AG09309 (cell line): ENCODE measurements at places on chromosomes 1 and 21.
A peak's percentile ranks its signal among the peaks of the same experiment; 100 is the strongest.

DNA sequence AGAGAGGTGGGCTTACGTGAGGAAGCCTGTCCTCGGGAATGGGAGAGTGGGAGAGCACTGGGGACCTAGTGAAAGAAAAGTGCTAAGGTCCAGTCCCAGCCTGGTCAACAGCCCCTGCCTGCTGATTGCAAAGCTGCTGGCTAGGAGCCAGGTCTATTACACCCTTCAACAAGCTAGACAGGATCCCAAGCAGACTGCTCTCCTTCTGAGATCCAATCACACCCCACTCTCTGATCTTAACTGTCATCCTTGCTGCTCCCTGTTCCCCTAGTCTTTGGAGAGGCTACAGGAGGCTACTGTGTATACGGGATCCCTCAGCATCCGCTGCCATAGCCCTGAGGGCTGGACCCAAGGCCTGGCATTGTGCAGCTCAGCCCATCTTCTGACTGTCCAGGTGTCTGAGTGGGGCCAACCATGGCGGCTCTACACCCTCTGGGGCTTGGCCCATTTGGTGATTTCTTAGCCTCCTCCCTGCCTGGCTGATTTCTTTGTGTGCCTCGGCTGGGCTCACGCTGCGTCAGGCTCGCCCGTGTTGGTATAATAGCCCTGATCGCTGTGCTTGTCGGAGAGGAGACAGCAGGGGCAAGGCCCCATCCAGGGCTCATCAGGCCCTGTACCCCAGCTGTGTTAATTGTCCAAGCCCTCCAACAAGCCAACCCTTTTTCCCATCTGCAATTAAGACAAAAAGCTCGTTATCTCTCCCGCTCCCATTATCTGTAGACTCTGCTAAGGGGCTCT lies 43.9 kb downstream of the NAV1 start:
- no peak for DNase-seq

- DNase-seq = peak; percentile 32
Observed at GRCh38 chr1:151314137-151314875, 12.9 kb downstream of the PI4KB start.

DNA sequence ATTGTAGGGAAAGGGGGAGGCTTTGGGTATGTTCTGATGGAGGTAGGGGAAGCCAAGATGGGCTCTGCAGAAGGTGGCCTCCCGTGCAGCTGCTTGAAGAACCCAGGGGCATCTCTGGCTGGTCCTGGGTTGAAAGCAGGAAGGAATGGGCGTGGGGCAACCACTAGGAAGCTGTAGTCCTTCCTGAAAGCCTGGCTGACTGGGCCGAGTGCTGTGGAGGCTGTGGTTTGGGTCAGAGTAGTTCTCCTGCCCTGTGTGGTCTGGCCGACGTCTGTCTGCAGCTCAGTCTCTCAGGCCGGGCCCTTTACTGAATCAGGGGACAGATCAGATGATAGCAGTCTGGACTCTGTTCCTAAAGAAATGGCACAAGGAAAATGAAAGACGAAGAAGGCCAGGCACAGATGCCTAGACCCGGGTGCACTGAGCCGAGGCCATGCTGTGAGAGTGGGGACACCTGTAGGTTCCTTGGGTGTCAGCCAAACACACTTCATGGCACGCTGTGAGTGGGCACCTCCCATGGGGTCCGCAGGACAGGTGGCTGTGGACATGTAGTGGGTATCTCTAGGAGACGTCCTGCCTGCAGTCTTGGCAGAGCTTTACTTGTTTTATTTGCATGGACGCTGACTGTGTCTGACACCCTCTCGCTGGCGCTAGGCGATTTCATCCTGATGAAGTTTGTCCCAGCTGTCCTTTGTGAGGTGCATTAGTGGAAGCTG lies 87.0 kb downstream of the POFUT2 start:
- DNase-seq = no peak

DNA sequence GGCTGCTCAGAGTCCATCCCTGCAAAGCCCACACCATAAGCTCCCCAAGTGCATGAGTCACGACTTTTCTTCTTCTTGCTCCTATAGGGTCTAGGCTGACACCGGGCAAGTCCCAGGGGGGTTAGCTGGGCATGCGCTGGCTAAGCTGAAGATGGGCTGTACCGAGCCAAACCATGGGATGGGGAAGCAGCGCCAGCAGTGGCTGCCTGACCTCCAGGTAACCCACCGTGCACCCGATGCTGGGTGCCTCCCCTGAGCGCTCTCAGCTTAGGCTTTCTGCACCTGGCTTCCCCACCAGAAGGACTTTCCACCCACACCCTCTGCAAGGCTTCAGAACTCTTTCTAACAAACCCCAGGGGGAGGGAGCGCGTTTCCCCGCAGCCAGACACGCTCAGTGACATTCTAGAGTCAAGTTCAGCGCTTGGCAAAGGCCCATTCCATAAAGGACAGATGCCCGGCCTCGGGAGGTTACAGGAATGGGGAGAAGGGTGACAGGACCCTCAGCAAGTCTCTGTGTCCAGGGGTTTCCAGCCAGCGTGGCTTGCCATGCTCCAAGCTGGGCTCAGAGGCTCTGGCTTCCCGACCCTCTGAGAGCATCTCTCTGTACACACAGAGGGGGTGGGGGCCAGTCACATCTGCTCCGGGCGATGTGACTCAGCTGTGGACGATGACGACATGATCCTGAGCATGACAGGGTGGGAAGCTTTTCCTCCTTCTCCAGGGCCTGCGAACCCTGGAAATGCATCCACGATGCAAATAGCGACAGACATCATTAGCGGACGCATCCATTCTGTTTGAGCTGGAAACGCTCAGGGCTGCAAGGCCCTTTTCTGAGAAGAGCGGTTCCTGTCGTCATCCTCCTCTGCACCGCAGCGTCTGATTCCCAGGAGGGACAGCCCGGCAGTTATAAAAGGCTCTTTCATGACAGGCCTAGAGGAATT lies 107.8 kb downstream of the SIK1 start:
- no peak for DNase-seq

- no peak for DNase-seq
Observed at GRCh38 chr1:59765011-59765730, 49.6 kb upstream of the HOOK1 start.

DNA sequence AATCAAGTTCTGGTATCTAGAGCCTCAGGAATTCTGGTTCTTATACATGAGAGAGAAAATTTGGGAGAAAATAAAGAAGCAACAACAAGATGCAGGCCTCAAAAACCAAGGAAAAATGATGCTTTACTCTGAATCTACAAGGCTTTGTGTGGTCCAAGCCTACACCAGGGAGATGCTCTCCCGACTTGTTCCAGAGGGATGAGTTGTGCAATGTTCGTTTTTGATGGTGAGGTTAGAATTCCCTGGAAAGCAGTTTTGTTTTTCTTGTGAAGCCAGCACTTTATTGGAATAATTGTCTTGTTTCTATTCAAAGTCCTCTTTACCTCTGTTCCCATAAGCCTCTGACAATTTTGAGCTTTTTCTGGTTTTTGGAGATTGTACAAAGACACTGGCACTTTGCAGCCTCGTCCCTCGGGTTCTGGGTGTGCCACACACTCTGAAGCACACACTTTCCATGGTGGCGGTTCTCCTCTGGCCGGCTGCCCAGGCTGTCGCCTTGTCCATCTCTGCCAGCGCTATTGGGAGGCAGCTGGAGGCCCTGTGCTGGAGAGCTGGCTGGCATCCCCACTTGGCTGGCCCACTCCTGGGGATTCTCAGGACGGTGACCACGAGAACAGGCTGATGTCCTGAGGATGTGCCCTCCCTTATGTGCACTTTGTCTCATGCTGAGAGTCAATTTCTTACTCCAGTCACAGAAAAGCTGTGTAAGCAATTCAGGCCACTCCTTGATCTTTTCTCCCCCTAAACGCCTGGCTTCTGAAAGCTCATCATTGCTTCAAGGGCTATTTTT lies 70.2 kb downstream of the EDEM3 start:
- DNase-seq = no peak

- DNase-seq = no peak
Observed at GRCh38 chr1:232952514-232953499, 2.4 kb downstream of the NTPCR start.

GRCh38 chr1:113241237-113241636 lies 149.1 kb upstream of the MAGI3 start:
- no peak for DNase-seq

- no peak for DNase-seq
Observed at GRCh38 chr1:159089184-159089791, 12.7 kb upstream of the AIM2 start.

DNA sequence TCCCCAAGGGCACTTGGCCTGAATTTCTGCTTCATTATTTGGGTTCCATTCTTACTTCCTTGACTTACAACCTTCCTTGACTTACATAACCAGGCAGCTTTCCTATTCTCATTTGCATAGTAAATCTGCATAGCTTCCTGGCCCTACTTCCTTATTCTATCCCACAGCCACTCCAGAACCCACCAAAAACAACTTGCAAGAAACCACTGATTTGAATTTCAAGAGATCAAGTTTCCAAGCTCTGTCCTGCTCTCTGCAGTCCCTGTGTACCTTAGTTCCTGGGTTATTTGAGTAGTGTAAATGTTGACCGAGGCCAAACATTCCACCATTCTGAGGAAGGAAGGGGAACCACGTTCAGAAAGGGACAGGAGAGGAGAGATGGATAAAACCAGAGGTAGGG lies 603.3 kb downstream of the PTPRC start:
- DNase-seq = no peak

DNA sequence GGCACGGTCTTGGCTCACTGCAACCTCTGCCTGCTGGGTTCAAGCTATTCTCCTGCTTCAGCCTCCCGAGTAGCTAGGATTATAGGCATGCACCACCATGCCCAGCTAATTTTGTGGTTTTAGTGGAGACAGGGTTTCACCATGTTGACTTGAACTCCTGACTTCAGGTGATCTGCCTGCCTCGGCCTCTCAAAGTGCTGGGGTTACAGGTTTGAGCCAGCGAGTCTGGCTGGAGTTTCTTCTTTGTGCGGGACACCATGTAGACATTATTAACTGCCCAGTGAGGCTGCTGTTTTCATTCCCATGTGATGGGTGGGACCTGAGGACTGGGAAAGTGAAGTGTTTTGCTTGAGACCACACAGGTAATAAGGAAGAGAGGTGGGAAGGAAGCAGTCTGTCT lies 23.3 kb downstream of the PLA2G5 start:
- no peak for DNase-seq

DNA sequence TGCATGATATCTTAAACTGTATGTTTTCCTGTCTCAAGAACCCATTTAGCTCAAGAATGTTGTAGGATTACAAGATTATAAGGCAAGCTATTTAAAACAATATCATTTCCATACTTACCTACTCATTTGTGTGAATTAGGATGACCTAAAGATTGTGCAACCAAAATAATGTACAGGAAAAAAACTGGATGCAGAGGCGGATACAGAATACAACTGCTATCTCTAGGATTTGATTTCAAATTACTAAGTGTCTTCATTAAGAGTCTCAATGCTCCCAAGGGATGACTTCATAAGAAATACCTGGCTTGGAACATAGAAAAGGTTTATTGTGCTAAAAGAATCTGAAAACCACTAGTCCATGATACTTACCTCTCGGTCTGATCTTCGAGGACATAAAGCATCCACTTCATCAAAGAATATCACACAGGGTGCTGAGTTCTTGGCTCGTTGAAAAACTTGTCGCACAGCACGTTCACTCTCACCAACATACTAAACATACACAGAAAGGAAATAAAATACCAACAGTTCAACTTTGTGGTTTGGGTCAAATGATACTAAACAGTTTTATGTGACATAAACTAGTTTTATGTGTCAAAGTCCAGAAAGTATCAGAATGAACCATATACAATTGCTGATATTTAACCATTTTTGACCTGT lies 54.9 kb downstream of the NVL start:
- DNase-seq = no peak

DNA sequence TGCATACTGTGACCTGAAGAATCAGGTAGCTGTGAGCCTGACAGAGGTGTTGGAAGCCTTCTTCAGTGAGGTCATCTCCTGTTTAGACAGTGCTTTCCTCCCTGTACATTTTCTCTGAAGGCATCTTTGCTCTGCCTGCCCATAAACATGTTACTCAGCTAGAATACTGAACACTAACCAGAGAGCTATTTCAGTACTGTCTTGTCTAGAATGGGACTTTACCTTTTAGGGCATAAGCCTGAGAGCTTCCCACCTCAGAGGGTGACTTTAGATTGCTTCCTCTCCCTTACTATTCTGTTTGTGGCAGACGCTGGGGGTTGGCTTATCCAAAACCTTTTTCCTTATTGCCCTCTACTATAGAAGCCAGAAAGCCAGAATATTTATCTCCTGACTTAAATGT lies 23.3 kb upstream of the ZNF326 start:
- DNase-seq = no peak

- no peak for DNase-seq
Observed at GRCh38 chr1:2125350-2126211, 69.0 kb downstream of the FAAP20 start.

- DNase-seq = no peak
Observed at GRCh38 chr1:52825868-52826267, 16.7 kb upstream of the ZYG11A start.

DNA sequence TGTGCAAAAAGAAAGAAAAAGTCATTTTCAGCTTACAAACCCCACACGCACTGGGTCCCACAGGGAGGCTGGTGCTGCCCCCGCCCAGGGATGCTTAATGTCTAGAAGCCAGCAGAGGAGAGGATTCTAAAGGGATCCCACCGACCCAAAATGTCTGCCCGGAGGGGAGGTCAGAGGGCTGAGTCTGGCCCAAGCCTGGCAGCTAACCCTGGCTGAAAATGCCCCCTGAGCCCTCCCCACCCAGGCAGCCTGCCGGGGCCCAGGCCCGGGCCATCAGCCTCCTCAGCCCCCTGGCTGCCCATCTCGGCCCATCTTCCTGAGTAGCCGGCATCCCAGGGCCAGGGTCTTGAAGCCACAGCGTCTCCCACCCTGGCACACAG lies 33.5 kb downstream of the ACOT7 start:
- DNase-seq = no peak

DNA sequence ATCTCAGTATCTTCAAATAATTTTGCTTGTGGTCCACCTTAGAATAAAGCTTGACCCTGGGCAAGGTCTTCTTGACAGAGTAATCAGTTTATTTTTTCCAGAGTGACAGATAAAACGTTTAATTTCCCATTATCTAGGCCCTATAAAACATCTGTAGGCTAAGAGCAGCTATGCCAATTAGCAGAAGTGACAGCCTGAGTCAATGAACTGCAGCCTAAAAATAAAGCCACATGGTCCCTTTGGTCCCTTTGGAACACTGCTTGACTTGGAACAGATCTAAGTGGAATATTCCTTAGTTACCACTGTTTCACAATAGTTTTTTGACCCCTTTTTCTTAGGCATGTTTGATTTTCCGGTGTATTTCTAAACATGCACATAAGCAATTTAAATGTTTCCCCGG lies 6.3 kb upstream of the RGS13 start:
- DNase-seq = no peak

- DNase-seq = no peak
Observed at GRCh38 chr1:155062702-155063411, 683 bp upstream of the EFNA4 start.

GRCh38 chr1:60670302-60670701 lies 412.1 kb upstream of the NFIA start:
- no peak for DNase-seq

GRCh38 chr1:228219962-228220780 lies 12.3 kb downstream of the OBSCN start:
- DNase-seq = no peak
